Lung microvascular endothelial cell (primary cell): ENCODE measurements at places on chromosomes 7 and 10. TPM values are rescaled to one million over a fixed set of nuclear protein-coding genes. Genes with fewer than 3 reads are reported as not detected.

DNA sequence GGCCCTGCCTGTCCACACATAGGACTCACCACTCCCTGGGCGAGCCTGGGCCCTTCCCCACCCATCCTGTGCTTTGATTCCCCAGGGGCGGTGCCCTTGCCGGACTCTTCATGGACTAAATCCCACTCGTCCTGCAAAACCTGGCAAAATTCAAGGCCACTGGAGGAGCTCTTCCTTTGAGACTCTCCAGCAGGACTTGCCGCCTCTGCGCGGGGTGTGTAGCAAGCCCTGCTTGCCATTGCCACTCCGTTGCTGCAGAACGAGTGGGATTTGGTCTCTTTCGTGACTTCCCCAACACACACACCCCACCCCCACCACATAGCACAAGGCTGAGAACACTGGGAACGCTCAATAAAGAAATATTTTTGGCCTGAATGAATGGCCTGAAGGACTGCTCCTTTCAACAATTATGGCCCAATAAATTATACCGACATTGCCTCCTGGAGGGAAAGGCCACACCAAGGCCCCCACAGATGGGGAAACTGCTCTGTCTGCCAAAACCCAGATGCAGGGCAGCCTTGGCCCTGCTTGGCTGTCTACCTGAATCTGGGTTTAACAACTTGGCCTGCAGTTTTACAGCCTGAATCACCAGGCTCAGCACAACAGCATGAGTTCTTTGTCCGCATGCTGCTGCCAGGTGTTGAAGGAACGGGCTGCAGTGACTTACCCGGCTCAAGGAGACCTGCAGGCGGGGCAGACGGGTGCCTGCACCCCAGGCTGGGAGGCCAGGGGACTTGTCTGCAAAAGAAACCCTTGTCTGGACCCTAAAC lies 72.8 kb upstream of the KAT6B start:
- DNase-seq, result no peak

DNA sequence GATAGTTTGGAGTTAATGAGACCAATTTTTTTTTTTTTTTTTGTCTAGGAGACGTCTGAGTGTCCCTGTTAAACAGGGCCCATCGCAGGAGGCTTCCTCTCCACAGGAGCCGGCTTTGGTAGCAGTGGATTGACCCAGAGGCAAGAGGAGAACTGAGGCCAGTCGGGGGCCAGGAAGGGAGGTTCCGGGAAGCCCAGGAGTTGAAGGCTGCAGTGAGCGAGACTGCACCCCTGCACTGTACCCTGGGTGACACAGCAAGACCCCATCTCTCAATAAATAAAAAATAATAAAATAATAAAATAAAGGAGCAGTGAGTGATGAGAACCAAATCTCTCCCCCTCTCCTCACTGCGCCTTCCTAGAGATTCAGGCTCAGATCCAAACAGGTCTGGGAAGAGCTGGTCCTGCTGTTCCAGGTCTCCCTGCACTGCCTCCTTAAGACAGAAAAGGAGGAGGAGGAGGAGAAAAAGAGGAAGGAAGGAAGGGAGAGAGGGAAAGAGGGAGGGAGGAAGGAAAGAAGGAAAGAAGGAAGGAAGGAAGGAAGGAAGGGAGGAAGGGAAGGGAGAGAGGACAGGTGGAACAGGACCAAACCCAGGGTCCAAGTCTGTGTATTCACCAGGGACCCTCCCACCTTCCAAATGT lies 3.5 kb downstream of the MNX1 start:
- no peak for DNase-seq

DNA sequence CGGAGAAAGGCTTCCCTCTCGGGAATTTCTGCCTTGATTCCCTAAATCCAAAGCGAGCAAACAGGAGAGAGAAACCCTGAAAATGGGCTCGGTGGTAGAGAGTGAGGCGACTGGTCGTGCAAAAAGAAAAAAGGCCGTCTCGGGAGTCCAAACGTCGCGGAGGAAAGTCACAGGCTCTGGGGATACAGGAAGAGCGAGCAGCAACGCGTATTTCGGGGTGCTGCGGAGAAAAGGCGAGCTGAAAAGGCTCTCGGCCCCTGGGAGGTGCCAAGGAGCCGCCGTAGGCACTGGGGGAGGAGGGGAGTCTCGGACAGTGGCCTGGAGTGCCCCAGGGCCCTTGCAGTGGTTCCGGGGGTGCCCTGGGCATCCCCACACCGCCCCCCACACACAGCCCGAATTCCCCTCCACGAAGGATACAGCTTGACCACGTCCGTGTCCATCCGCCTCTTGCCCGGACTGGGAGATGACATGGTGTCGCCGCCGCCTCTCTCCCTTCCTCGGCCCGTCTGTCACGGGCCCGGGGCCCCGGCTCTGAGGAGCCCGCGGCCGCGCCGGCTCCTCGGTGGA lies 591 bp downstream of the UBE2H start:
- DNase-seq, result peak; percentile 27

GRCh38 chr10:52756295-52756694 lies 16.3 kb downstream of the MBL2 start:
- DNase-seq, result no peak

GRCh38 chr7:23532490-23533237 lies 883 bp upstream of the TRA2A start:
- DNase-seq, result no peak

DNA sequence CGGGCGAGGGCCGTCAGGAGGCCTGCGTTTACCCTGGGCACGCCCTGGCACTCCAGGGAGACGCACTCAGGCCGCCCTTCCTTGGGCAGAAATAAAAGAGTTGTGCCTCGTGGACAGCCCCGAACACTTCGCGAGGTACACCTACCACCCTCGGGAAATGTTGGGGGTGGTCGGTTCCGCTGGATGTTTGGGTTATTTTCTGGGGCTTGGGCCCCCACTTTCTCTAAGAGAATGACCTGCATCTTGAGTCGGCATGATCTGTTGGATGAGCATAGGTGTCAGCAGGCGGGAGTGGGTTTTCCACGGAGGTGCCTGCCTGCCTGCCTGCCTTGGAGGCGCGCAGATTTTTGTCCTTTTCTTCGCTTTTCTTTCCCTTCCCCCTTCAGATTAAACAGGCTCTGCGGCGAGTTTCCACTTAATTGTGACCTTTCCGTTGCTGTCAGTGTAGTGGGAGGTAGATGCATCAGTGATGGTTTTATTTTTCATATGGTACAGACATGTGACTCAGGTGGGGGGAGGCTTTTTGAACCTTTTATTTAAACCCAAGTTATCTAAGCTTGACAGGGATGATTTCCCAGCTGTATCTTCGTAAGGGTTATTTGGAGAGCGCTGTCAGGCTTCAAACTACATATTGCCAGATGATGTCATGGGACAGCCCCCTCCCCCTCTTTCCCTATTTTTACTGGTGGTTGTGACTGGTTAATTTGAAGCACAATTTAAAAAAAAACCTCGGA lies 661 bp downstream of the HECTD2 start:
- peak; percentile 46 for DNase-seq

- no peak for DNase-seq
These were observed 38.8 kb downstream of the DLG5 start for GRCh38 chr10:77887631-77888355.

DNA sequence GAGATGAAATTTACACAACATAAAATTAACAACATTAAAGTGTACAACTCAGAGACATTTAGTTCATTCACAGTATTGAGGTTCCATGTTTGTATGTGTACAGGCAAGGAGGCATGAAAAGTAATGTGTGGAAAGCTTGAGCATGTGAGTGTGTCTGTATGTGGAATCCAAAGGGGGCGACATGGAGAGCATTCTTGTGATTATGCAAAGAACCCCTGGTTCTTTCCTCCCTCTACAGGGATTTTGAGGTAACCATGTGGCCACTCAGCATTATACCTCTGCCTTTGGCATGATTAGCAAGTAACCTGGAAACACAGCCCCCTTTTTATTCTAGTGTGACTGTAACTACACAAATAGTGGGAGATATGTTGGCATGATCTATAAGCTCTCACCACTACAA lies 21.0 kb downstream of the OR2F1 start:
- DNase-seq, result no peak

The DDC gene
- total RNA-seq, result not detected in 2 replicates

The COA1 gene
- 27.0 and 29.4 TPM in 2 replicates for total RNA-seq

The EBLN1 gene
- not detected in 2 replicates for total RNA-seq

The GPNMB gene
- under 0.01 and 0.22 TPM in 2 replicates for total RNA-seq
